ENCODE measurements at places on chromosomes 5 and 9. TPM values are rescaled to one million over a fixed set of nuclear protein-coding genes. Genes with fewer than 3 reads are reported as not detected.

Gene KCTD16
- 0.08 TPM for total RNA-seq

Gene EPB41L4B
- 27.8 TPM for total RNA-seq

Gene GCNT4
- total RNA-seq = 0.33 TPM

Gene C9orf50
- total RNA-seq = not detected

Gene TAL2
- not detected for total RNA-seq

Gene EIF4E1B
- not detected for total RNA-seq

Gene GRXCR2
- not detected for total RNA-seq

Gene CTNND2
- 1.0 TPM for total RNA-seq

Gene EDIL3
- total RNA-seq = 17.6 TPM

Gene BTNL9
- total RNA-seq = 37.5 TPM

Gene C9orf72
- 3.6 TPM for total RNA-seq

Gene AQP7
- total RNA-seq = 0.26 TPM

Gene TXNDC8
- not detected for total RNA-seq

GRCh38 chr9:36922548-36922947 lies 111.5 kb downstream of the PAX5 start:
- DNase-seq = no peak

DNA sequence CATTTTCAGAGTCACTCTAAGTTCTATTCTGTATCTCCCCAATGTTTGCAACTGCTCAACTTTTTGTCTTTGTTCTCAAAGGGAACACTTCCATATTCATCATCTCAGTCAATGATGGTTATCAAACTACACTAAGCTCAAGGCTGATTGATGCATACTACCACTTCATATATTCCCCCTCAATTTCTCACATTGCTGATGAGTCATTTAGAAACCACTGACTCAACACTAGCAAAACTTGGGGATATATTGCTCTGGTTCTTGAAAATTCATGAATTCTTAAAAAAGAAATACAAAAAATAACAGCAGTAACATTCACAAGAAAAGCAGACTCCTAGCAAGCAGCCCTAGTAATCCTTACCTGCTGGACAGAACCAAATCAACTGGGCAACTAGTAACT lies 52.2 kb downstream of the ABHD17B start:
- DNase-seq = no peak

DNA sequence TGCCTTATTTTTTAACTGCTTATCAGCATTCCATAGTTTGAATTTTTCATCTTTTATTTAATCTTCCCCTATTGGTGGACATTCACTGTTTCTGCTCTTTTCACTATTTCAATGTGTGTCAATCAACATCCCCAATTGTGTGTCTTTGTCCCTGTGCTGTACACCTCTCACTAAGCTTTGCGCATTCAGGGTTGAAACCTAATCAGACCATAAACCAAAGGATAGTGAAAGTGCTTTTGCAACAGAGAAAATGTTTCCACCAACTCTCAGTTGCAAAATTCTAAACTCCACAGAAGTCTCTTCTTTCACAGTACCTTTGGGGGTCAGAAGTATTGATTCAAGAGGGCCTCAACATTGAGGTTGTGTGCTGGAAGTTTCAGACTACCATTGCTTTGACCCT lies 127.1 kb upstream of the SAP30L start:
- DNase-seq = no peak

DNA sequence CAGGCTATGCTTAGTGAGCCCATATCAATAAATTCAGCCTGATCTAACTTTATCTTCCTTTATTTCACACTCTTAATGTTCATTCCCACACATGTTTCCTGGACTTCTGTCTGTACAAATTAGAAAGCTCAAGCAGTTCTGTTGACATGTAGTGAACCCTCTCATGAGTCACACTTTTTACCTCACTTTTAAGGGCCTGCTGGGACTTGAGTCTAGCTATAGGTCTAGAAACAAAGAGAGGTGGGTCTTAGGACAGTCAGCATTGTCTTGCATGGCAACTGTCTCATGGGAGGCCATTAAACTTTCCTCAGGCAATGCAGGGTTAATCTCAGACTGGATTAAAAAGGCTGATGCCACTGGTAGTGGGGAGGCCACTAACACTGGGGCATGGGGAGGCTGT lies 8.6 kb upstream of the CCNH start:
- no peak for DNase-seq

DNA sequence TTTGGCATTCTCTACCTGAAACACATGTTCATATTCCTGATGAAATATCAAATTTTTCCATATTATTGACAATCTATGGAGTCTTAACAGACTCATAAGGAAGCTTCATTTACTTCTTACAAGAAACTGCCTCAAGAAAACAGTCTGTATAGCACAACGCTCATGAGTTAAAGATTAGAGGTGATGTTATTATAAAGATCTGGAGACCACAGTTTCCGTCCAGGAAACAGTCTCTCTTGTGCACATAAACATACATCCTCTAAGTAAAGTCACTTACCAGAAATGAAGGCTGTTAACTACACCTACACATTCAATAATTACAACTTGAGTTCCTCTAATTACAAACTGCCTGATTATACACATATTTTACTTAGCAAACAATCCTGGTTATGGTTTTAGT lies 86.9 kb downstream of the RAPGEF6 start:
- DNase-seq = no peak

GRCh38 chr5:57171816-57172465 lies 1.9 kb upstream of the GPBP1 start:
- DNase-seq = no peak

DNA sequence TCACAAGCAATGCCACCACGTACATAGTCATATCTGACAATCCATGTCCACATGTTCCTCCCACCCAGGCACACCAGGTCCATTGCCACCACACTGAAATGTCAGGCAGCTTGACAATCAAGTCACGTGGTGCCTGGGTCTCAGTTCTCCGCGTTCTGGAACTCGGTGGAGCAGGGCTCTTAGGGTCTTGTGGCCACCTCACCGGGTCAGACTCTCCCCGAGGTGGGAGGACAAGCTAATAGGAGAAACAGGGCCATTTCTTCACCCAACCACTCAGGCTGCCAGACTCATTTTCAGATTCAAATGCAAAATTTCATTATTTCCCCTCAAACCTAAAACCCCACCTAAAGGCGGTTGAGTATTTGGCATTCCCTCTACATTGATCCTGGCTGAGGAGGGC lies 200.5 kb upstream of the GAS1 start:
- DNase-seq = no peak

- no peak for DNase-seq
Measured at GRCh38 chr9:134059661-134060395, 8.0 kb downstream of the BRD3 start.

- no peak for DNase-seq
Measured at GRCh38 chr5:10400411-10400810, 41.3 kb upstream of the ROPN1L start.

- DNase-seq = no peak
Measured at GRCh38 chr9:77916820-77917219, 114.8 kb downstream of the GNAQ start.

GRCh38 chr9:27445688-27446087 lies 78.4 kb upstream of the IFNK start:
- DNase-seq = no peak

- DNase-seq = no peak
Measured at GRCh38 chr9:110582156-110582555, 2.6 kb upstream of the SVEP1 start.

DNA sequence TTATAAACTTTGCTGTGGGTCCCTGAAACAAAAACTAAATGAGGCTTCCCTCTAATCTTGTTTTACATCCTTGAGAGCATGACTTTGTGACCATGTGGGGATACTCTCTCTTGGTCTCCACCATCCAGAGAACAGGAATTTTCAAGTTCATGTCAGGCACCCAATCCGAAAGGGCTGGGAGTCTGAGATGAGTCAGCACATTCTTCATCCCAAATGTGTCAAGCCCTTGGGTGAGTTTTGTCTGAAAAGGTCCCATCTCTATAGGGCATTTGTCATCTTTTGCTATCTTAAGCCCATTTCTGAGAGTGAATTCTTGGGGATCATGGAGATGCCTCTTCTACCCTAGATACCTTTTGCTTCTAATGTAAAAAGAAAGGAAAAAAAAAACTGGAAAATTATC lies 26.9 kb upstream of the RAPGEF6 start:
- DNase-seq = no peak

DNA sequence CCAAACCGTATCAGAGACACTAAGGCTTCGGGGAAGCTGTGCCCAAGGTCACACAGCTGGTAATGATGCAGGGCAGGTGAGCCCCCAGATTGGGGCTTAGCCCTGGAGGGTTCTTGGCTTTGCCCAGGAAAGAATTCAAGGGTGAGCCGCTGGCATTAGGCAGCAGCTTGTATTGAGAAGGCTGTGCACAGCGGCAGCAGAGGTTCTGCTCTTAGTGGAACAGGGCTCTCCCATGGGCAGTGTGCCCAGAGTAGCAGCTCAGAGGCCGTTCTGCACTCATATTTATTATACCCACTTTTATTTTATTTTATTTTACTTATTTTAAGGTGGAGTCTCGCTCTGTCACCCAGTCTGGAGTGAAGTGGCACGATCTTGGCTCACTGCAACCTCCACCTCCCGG lies 85.8 kb upstream of the IER5L start:
- DNase-seq = no peak

- DNase-seq = no peak
Measured at GRCh38 chr5:167245868-167246267, 1045.6 kb upstream of the WWC1 start.

- no peak for DNase-seq
Measured at GRCh38 chr5:77167063-77167462, 43.4 kb upstream of the PDE8B start.

DNA sequence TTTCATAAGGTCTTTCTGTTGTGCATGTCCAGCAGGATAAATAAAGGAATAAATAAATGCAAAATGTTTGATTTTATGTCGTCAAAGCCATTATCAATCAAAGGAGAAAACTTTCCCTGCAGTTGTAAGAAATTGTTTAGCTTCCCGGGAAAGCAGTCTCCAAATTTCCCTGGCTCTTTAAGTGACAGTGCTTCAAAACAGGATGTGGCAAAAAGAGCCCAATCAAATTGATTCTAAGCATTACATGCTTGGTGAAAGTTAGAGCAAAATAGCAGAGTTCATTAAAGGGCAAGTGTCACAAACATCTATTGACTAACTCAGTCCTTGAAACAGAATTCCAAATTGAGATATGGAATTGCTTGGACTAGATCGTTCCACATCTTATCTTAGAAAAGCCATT lies 704.1 kb downstream of the PRELID2 start:
- no peak for DNase-seq

DNA sequence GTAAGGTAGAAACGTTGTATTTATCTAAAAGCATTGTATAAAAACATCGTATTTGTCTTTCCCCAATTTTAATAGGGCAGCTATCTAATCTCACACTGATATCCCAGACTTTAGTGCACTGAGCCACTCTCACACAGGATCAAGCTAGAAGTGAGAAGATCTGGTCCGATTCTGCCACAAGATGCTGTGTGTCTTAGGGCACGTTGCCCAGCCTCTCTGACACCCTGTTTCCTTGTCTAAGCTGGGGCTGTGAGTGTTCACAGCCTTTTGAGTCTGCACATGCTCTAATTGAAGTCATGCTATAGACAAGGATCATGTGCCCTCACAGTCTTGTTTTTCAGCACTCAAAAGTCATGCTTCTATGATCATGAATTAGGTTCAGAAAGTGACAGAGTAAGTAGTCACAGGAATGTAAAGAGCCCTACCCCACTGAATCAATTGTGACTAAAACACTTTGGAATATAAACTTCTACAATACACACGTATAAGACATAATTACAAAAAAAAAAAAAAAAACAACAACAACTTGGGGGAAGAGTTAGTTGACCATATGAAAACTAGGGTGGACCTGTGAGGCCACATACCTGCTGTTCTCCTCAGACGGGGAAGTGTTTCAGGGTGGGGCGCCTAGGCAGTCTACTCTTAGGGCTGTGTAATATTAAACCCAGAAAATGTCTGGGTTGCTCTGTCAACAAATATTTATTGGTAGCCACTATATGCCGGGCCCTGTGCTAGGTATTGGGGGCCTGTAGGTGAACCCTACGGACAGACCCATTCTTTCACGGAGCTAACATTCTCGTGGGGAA lies 893 bp upstream of the ABLIM3 start:
- no peak for DNase-seq

GRCh38 chr5:7976411-7977190 lies 107.7 kb downstream of the MTRR start:
- no peak for DNase-seq

DNA sequence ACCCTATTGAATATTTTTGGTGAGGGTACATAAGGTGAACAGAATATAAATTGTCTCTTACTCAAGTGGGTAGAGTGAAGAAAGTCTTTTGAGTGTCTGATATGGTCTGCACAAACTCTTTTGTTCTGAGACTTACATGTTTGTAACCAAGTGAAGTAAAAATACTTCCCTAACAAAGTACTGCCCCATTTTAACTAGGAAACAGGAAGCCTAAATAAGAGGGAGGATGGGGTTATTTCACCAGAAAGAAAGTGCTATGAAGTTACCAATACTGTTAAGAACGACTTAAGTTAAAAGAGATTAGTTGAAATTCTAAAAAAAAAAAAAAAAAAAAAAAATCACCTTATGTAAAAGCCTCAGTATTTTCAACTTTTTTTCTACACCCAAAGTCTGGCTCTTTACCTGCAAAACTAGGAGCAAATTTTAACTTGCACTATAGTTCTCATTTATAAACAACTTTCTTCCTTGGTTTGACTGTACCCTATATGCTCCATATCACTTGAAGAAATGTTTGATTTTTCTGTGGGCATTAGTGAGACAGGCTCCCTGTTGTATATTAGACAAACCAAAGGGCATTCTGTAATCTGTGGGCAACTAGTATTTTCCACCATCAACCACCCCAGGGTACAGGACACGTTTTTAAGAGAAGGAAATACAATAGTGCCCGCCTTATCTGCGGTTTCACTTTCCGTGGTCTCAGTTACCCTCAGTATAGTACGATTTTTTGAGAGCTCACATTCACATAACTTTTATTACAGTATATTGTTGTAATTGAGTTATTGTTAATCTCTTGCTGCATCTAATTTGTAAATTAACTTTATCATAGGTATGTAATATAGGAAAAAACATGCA lies 127.7 kb downstream of the NR3C1 start:
- no peak for DNase-seq

DNA sequence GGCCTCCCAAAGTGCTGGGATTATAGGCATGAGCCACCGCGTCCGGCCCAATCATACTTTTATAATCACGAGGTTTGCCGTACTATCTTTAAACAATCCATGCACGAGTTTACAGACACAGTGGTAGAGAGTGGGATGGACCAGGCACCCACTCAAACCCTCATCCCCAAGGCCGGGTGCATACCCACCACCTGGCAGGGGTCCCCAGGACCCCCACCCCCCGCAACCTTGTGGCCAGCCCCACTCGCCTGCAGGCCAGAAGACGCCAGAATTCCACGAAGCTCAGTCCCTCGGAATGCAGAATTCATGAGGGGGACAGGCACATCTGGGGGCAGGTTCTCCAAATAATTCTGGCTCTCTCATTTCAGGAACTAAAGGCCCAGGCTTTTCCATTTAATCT lies 17.1 kb downstream of the NACC2 start:
- DNase-seq = no peak

DNA sequence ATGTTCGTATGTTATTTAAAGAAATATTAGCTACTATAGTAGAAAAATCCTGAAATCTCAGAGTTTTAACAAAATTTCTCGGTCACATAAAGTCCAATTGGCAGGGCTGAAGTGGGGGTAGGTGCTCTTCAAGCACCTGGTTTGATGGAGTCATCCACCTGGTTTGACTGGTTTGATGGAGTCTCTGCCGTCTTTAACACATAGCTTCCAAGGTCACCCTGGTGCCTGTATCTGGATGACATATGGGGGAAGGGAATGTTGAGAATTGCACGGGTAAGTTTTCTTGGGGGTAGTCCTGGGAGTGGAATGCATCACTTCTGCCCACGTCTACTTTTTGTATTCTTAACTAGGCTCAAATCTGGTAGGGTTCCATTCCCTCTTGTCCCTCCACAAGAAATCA lies 351.2 kb downstream of the SH3GL2 start:
- DNase-seq = no peak

Measured in Panc1 (cell line).